ENCODE measurements at places on chromosomes 12 and 14.
A peak's percentile ranks its signal among the peaks of the same experiment; 100 is the strongest.

DNA sequence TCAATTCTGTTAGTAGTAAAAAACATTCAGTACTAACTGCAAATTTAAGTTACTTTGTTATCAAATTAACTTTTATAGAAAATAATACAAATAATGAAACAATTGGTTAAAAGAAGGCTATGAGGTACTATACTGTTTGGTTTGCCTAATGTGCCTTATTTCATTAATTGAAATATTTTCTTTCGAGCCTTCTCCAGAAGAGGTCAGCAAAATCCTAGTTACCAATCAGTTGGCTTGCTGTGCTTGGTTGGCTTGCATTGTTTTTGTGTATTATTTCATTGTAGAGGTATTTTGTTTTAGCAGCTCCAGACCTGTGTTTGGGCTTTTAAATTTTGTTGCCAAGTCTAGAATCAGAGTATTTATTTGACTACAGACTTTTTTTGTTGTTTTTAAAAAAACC lies 68.5 kb downstream of the AEBP2 start:
- no peak for DNase-seq

- no peak for DNase-seq
Measured at GRCh38 chr12:47488888-47489287, 216.9 kb downstream of the RPAP3 start.

DNA sequence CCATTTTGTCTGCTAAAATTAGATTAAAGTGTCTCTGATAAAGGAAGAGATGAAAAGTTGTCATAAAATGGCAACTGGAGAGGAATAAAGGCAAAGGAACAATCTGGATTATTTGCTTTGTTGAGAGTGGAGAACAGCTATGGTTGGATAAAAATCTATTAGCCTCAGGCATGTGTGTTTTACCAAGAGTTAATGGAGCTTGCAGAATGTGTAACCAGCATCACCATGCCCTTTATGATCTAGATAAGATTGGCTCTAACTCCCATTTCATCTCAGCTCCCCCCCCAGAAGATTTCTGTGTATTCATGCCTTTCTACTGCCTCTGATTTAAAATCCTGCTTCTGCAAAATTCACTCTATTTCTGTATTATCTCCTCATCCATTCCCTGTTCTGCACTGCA lies 93.8 kb downstream of the GALC start:
- no peak for DNase-seq

GRCh38 chr14:103910262-103910935 lies 17.9 kb upstream of the TDRD9 start:
- peak; percentile 80 for DNase-seq

DNA sequence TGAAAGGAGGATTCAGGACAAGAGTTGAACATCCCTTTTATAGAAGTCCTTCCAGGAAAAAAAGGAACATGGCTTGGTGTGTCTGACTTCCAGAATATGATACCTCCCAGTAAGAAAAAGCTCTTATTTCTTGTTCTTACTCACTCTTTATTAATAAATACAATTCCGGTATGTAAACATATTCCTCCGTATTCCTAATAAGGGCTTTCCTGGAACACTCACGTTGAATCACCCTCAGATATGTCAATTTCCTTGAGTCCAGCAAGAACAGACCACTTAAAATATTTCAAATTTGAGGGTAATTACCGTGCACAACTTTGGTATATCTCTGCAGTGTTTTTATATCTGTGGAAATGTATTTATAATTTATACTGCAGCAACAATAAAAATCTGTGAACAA lies 385.6 kb downstream of the SYT1 start:
- no peak for DNase-seq

- DNase-seq = no peak
Measured at GRCh38 chr12:16619537-16619936, 13.6 kb upstream of the LMO3 start.

- no peak for DNase-seq
Measured at GRCh38 chr12:118749646-118750045, 231.7 kb upstream of the SRRM4 start.

DNA sequence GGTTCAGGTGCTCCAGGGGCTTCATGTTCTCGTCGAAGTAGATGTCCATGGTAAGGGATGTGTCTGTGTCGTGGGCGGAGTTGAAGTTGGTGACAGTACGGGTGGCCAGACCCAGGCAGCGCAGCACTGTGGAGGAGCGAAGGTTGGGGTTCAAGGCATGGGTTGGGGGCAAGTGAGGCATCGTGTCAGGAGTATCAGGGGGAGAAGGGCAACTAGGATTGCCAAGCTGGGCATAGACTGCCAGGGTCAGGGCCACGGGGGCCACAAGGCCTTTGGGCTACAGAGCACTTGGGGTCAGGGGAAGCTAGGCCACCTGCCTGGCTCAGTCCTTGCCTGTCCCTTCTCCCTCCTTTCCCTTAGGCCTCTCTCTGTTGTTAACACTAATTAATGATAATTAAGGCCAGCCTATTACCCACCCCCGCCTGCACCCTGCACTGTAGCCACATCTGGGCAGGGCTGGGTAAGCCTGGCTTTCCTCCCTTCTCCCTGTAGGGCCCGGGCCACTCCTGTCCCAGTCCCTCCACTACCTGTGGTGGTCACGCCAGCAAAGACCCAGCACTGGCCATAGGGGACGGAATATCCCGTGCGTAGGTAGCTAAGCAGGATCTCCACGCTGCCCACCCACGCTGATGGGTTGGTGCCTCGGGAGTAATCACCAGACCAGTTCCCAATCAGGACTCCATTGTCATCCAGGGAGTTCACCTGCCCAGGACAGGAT lies 4.3 kb downstream of the TGM1 start:
- DNase-seq = no peak

GRCh38 chr12:58818546-58818945 lies 101.8 kb downstream of the LRIG3 start:
- no peak for DNase-seq

DNA sequence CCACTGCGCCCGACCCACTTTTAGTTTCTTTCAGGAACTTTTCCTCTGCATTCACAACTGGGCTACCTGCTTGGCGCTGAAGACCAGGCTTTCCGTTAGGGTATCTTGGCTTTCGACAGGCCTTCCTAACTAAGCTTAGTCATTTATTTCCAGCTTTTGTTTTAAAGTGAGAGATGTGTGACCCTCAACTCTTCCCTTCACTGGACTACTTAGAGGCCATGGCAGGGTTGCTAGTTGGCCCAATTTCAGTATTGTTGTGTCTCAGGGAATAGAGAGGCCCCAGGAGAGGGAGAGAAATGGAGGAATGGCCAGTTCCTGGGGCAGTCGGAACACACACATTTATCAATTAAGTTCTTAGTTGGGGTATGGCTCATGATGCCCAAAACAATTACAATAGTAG lies 10.4 kb downstream of the MTA1 start:
- DNase-seq = no peak

DNA sequence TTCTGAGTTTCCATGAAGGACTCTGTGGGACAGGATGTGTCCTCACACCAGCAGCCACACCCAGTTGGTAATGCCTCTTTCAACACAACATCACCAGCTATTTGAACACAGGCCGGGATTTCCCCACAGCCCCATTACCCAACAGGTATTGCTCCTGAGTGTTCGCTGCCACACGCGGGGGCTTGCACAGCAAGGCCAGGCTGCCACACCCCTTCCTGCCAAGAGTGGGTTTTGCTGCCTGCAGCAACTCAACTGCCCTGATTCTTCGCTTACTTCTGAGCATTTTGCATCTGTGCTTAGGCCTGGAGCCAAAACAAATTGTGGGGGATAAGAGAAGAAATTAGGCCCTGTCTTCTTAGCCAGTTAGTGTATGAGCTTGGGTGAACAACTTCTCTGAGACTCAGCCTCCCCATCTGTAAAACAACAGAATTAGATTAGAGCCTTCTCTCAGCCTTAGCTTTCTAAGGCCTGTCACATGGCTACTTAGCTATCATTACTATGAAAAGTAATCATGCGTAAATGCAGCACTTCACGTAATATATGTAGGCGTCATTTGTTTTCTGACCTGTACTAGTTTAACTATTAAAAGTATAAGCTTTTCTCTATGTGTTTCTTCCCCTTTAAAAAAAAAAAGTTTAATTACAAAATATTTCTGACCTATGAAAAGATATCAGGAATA lies 20.0 kb downstream of the CKAP4 start:
- DNase-seq = peak; percentile 61

DNA sequence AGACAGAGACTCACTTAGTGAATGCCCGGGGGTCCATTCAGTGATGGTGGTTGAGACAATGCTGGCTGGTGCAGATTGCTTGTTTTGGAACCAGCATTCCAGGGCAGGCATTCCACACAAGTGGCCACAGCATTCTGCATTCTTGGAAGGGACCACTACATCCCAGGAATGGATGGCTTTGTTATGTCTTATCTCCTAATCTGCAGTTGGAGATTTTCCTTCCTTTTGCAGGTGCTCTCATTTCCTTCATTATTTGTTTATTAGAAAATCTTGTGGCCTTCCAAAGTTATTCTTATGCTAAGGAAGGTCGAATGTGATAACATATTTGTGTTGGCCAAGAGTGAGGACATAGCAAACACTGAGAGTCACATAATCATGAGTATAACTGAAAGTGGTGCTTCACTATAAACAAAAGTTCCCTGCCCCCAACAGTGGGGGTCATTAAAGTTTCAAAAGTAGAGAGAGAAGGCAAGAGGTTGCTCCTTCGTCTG lies 66.0 kb downstream of the BMP4 start:
- DNase-seq = no peak

DNA sequence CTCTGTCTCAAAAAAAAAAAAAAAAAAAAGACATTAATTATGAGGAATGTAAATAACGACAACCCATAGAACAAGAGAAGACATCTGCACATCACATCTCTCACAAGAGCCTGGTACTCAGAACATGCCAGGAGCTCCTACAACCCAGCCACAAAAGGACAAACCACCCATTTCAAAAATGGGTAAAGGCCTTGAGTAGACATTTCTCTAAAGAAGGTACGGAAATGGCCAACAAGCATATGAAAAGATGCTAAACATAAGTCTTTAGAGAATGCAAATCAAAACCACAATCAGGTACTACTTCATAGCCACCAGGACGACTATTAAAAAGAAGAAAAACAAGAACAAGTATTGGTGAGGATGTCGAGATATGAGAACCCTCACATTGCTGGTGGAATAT lies 13.3 kb downstream of the AMN start:
- no peak for DNase-seq

DNA sequence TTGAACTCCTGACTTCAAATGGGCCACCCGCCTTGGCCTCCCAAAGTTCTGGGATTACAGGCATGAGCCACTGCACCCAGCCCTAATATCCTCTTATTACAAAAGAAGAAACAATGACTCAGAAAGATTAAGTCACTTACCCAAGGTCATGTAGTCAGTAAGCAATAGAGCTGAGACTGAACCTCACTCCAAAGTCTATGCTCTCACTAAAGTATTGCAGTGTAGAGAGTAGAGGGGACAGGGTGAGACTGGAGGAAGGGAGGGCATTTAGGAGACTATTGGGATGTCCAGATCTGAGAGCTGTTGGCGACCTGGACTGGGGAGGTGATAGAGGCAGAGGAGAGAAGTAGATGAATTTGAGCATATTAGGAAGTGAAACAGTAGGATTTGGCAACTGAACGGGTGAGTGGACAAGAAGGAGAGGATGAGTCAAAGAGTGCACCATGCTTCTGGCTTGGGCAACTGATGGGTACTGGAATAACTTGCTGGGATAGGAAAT lies 11.8 kb downstream of the P2RX7 start:
- DNase-seq = no peak

DNA sequence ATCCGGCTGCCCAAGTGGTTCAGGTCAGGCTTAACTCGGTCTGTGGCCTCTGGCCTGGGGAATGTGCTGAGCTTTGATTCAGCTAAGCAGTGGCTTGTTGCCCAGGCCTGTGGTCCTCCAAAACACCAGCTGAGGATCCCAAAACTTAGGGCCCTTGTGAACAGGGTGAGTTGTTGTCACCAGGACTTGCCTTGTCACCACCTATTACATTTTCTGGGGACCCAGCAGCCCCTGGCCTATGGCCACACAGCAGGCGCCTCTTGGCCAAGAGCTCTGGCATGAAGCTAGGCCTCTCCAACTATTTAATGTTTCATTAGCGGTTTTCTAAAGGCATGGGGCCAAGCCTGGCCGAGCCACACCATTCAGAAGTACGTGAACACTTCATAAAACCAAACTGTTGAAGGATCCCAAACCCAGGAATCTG lies 343.7 kb downstream of the CACNA1C start:
- DNase-seq = no peak

DNA sequence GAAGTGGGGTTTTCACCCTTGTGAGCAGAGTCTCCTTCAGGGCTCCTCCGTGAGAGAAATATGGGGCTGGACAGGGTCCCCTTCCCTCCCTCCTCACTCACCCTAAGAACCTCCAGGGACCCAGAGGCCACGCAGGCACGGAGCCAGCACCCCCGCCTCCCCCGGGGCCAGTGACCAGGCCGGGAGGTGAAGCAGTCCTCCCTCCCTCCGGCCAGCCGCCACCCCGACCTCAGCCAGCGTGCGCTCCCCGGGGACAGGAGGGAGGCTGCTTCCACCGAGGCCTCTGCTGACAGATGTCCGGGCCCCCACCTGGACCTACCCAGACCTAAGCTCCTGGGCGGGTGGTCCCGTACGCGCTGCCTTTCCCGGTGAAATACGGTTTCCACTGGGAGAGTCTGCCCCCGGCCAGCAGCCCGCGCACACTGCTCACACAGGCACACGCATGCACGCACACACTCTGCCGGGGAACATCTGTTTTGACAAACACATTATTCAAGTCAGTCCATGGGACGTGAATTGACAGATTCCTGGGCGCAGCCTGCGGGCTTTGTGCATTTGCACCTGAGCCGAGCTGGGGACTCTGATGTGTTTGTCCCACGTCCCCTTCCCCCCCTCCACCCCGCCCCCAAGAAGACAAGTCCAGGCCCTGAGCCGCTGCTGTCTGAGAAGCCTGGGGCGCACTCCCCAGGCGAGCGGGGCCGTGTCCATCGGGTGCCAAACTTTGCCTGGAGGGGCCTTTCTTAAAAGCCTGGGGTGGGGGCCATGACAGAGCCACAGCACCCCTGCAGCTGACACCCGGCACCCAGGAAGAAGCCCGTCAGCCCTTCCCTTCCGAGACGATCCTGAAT lies 725 bp downstream of the RIMBP2 start:
- DNase-seq = no peak

DNA sequence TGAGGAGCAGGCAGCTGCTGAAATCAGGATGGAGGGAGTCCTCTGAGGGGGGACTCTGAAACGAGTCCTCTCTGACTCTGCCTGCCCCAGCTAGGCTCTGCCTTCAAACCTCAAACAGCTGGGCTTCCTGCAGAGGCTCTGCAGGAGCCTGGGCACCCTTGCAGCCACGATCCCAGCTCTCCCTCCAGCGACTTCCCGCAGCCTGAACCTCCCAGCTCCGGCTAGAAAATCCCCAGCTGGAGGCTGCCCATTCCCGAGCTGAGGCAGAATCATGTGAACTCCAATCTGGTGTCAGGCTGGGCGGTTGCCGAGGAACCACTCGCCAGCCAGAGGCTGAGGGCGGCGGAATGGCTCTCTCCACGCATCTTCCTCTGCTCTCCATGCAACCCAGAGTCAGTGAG lies at the start of gene GPR68:
Gene GPR68, minus strand, starts transcription at position 204 of the 401 bp plus-strand sequence. CDS start 9,654 bp downstream, outside the sequence.
- DNase-seq = peak; percentile 61

DNA sequence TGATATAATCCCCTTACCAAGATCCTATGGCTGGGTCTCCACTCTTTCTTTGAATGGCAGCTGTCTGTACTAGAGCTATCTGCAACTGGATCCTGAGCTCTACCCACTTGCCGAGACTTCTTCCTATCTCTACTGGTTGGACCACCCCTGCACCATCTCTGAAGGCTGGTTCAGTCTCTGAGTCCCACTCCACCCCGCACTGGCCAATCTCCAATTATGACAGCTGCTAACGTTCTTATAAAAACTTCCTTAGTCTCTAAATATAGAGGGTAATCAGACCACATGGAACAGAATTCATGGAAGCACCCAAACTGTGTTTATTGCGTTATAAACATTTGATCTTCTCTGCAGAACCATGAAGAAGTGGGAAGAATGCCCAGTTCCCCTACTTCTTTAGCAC lies 186.6 kb upstream of the EEA1 start:
- no peak for DNase-seq

- DNase-seq = no peak
Measured at GRCh38 chr12:112855375-112855774, 51.4 kb upstream of the OAS1 start.
